ENCODE measurements at places on chromosomes 3 and 15. TPM values are rescaled to one million over a fixed set of nuclear protein-coding genes. Genes with fewer than 3 reads are reported as not detected.

EFCC1 gene
- total RNA-seq: 0.79 TPM

UACA gene
- 61.6 TPM for total RNA-seq

CD200R1 gene
- 0.95 TPM for total RNA-seq

ISG20 gene
- 5.3 TPM for total RNA-seq

ACTC1 gene
- total RNA-seq: 9,200 TPM

TRA2B gene
- 53.2 TPM for total RNA-seq

CRABP1 gene
- total RNA-seq: not detected

GABRR3 gene
- total RNA-seq: not detected

LRRC31 gene
- not detected for total RNA-seq

SPESP1 gene
- total RNA-seq: 9.0 TPM

GATM gene
- 29.6 TPM for total RNA-seq

TNFAIP8L3 gene
- 7.3 TPM for total RNA-seq

RASL12 gene
- total RNA-seq: 70.4 TPM

DUOXA2 gene
- not detected for total RNA-seq

BLOC1S6 gene
- 35.0 TPM for total RNA-seq
